ENCODE measurements at places on chromosomes 2 and 18.

DNA sequence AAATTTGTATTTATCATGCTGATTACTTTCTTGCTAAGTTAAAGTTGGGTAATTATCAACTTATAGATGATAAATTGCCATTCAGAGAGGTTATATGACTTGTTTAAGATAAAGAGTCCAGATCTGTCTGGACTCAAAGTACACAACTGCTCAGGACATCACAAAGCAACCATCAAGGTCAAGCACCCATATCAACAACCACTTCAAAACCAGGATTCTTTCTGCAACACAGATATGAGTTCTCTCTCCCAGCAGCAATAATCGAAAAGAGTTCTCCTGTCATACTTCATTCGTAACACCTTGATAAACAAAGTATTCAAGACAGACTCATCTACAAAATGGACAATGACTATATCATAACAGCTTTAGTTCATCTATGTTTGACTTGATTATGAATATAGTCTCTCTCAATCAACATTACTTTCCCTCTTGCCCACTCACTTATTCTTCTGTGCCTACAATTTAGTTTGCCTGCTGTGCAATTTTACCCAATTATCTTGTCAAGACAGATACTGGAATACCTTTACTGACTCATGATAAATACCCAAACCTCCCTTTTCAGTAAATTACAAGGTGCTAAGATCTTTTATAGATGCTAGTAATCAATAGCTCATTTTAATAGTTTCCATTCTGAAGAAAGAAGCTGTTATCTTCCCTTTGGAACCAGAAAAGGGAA lies 281.8 kb downstream of the NBAS start:
- DNase-seq = no peak

DNA sequence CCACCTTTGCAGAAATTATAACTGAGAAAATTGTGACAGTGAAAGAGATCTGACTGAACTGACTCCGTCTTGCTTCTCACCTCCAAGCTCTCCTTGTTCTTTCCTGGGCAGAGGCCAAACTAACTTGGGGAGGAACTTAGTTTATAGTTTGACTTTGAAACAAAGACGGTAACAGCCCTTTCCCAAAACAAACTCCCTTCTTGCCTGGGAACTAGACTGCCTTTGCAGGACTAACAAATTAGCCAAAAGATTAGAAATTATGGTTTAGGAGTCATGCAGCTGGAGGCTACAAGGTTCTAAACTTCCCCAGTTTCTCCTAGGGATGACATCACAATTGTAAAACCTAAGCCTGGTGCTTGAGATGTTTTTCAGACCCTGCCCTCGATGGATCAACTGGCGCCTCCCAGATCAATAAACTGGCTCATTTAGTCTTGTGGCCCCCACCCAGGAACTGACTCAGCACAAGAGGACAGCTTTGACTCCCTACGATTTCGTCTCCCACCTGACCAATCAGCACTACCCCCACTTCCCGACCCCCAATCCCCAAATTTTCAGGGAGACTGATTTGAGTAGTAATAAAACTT lies 137.7 kb downstream of the ALPK2 start:
- DNase-seq = no peak

DNA sequence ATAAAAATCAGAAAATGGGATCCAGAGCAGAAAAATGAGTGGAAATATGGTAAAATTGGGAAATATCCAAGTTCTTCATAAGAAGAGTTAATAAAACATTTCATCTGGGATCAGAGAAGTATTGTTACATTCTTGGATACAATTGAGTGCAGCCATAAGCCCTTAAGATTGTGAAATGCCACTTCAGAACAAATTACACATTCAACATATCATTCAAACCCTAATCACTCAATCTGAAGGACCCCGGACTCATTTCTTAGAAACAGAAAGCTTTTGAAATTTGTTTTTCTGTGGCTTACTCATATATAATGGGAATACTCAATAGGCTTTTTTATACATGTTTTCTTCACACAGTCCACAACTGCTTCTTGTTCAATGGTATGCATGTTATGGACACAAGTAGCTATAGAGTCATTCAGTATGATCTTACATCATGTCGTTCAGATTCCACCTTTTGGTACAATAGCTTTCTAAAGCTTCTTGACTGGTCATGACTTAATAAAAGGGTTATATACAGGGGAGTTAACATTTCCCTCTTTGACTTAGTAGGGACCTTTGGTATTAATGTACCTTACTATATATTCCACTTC lies 39.9 kb downstream of the SCN7A start:
- no peak for DNase-seq

DNA sequence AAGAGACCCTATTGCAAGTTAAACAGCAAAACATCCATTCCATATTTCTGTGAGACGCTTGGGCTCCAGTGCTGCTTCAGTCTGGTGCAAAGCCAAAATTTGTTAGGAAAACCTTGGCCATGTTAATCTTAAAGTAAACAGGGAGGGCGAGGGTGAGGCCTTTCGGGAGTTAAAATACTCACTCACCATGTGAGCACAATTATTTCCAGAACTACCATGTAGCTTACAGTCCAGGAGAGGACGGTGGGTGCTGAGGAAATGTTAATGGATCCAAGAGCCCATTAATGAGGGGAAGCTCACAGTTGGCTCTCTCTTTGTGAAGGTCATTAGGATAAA lies 286.4 kb downstream of the SLC8A1 start:
- no peak for DNase-seq

GRCh38 chr2:115129536-115129935 lies 687.1 kb downstream of the DPP10 start:
- no peak for DNase-seq
